Activated CD8-positive, alpha-beta memory T cell treated with anti-CD3 and anti-CD28 coated beads, Interleukin-2, amount 50 U/mL, for 48 hours (primary cell): ENCODE measurements at places on chromosomes 6 and 20.

DNA sequence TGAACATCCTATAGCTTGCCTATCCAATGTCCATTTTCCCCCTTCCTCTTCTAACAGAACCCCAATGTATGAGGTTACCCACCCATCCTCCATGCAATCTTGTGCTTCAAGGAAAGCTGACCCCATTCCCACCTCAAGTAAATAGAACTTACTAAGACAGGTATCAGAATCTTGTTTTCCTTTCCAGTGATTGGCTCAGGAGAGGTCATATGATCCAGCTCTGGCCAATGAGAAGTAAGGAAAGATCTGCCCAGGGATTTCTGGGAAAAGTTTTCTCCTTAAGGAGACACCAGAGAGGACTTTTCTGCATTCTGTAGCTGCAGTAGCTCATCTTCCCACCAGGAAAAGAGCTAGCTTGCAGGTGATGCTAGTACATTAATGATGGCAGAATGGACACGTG, 341.8 kb upstream of the ZFP64 start:
- no peak for DNase-seq

DNA sequence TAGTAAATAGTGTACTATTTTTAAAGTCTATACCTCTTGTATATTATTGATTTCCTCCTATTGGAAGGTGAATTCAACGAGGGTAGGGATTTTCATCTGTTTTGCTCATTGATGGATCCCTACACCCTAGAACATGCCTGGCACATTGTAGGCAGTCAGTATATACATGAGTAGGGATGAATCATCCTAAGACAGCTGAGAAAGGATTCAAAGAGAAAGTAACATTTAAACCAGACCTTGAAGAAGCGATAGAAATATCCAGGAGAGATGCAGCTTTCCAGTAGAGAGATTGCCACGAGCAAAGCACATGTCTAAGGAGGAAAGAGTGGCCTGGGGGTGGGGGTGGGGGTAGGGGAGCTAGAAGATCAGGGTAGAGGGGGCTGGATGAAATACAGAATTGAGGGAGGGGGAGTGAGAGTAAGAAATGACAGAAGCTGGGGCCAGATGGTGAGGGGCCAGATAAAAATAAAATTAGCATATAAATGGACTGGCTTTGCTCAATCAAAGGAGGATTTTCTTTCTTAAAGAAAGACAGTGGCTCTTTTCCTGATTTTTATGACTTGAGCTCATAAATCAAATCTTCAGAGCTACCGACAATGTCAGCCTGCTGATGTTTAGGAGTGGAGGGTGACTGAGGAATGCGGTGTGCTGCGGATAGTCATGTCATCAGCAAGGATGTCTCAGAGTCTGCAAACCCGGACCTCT, 168.2 kb downstream of the SAMD5 start:
- no peak for DNase-seq

DNA sequence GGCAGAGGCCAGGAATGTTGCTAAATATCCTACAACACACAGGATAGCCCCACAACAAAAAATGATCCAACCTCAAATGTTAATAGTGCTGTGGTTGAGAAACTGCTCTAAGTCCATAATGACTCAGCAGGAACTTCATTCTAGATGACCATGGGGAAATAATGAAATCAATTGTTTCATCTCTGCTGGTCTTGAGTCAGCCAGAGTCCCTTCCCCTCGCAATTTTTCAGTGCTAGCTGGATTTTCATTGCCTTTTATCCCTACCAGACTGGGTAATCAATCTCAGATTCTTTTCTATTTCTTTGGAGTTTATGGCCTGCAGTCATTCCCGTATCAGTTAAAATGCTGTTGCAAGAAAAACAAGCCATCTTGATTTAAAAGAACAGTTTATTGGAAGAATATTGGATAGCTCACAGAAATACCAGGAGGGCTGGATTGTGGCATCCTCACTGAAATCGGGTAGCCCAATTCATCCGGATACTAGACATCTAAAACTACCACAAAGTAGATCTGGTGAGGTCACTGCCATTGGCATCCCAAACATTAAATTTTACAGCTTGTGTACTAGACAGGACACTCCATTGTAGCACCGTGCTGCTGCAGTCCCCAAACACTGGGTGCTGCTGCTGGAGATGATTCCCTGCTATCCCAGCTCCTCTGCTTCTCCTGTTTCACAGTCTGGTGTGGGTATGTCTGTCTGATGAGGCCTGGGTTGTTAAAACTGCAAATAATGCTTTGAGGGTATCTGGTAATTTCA, 30.3 kb upstream of the POPDC3 start:
- no peak for DNase-seq

- no peak for DNase-seq
Observed at GRCh38 chr6:31266567-31267360, 5.1 kb downstream of the HLA-C start.

DNA sequence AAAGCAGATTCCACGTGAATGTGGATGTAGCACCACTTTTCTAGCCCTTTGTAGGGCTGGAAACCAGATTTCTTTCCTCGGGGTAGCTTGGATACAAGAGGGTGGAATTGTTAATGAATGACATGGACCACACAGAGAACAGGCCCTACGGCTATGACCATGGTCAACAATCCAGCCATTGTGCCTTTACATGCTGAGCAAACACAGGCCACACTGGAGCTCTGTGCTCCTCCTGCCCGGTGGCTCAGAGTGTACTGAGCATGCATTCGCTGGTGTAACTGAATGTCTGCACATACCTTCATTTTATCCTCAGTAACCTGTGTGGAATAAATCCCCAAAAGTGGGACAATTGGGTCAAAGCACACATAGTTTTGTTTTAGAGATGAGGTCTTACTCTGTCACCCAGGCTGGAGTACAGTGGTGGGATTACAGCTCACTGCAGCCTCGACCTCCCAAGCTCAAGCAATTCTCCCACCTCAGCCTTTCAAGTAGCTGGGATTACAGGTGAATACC, 32.8 kb downstream of the LRP11 start:
- DNase-seq = no peak

- no peak for DNase-seq
Observed at GRCh38 chr6:168524571-168525001, 83.6 kb downstream of the SMOC2 start.
